Caki2 (cell line): ENCODE measurements at places on chromosomes 5 and 9.

DNA sequence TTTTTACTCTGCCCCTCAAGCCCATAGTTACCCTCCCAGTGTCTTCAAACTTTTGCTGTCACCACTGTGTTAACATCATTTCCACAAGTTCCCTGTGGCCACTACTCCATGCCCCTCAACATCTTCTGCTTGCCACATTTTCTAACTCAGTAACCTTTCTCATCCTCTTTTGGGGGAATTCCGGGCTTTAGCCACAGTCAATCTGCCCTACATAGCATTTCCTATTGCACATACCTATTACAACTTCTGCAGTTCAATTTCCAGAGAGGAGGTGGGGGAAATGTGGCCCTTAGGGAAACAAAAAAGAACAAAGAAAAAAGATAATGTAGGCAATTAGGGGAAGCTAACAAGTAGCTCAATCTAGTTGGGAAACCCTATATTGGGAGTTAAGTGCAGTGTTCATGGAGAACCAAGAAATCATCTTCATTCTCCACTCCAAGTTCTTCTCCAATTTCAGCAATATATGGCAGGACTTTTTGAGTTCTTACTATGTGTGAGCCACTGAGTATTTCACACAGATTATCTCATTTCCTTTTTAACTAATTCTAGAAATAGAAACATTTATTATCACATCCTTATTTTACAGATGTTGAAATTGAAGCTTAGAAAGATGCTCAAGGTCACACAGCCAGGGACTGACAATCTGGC is 40.2 kb upstream of the LPAR1 start:
- no peak for DNase-seq

DNA sequence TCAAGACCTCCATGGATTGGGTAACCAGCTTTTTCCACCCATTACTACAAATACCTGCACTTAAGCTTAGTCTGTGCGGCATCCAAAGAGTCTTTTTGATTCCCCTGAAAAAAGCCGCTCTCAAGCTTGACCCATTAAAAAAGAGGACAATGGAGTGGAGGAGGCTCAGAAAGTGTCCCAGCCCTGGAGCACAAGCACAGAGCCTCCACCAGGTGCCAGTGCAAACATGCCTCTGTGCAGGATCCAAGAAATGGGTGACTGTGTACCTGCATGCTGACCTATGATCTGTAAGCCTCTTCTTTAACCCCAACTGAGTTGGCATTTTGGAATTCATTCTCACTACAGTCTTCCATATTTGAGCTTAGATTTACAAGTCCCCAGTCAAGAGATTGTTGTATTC is 168.3 kb upstream of the TLE4 start:
- DNase-seq = no peak

DNA sequence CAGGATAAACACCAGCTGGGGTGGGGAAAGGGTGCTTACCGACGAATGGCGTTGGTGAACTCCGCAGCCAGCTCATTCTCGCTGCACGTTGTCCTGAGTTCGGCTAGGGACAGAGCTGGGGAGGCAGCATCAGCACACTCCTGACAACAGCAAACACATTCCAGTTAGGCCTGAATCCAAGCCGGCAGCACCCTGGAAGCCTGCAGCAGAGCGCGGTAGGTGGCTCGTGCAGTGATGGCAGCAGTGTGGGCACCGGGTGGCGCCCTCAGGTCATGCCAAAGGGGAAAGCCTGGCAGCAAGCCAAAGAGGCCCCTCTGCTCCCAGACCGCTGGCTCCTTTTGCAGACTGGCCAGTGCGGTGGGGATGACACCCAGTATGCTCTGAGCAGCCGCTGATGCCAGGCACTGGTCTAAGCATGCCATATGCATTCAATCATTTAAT is 66.9 kb downstream of the DCP2 start:
- DNase-seq = no peak

DNA sequence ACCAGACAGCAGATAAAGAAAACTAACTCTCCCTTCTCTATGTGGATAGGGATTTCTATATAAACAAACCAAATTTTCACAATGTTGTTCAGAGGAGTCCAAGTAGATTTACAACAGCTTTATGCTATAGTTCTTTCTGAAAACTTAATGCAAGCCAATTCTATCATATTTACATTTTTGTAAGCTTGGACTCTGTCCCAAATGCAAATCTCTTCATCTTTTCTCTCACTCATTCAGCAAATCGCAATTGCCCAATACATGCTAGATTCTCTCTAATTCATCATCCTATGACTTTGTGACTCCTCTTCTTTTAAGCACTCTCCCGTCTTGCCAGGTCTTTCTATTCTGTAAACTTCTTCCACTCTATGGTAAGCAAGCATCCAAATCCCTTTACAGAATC is 39.1 kb upstream of the UGT3A2 start:
- DNase-seq = no peak

DNA sequence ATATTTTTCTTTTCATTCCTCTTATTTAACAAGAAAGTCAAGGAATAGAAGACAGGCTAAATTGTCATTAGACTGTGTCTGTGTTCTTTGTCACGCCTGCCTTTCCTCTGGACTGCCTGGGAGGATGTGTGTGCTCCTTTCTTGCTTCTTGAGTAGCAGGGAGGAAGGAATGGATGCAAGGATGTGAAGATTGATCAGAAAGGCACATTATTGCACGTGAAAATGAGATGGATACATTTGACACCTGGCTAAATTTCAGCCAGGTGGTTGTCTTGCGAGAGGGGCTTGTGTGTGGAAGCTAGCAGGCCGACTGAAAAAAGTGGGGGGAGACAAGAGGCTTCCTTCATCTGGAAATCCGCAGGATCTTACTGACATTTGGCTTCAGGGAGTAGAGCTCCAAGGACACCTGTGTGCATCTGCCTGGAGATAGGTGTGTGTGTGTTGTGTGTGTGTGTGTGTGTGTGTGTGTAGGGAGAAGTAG is 200.1 kb downstream of the MEF2C start:
- no peak for DNase-seq
